ENCODE measurements at places on chromosomes 4 and X.

GRCh38 chr4:20354120-20354519 lies 102.4 kb downstream of the SLIT2 start:
- no peak for DNase-seq

GRCh38 chr4:84917086-84917821 lies 49.2 kb downstream of the WDFY3 start:
- DNase-seq = no peak

DNA sequence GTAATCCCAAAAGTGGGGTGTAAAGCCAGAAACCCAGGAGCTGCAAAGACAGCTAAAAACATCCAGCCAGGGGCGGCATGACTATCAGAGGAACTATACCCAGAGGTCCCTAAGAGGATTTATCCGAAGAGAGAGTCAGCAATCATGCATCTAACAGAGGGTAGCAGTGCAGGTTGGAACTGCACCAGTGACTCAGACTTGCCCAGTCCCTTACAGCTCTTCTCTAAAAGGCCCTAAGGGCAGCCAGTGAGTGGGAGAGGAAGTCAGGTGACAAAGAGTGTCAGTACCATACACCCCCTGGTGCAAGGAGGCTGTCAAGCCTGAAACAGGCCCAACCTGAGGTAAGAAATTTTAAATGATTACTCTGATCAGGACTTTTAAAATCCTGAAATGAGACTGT lies 88.1 kb downstream of the CAMK2D start:
- DNase-seq = no peak

DNA sequence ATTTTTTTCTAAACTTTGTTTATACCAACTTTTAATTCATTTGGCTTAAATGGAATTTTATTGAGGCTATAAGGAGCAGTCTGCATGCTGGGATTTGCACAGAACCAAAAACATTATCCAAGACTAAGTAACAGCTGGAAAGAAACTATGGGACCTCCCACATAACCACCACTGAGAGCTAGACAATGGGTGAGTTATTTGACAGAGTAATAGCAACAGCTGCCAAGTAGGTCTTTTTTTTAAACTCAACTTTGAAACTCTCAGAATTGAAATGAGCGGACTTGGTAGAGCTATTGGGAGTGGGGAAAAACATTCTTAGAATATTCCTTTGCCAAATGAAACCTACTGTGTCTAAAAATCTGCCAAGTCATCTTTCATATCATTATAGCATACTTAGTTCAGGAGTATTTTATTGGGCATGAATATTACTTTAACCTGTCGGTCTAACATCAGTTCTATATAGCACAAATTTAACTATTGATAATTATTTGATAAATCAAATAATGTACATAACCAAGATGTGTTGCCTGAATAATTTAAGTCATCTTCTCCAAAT lies 1428.0 kb downstream of the PCDH7 start:
- DNase-seq = no peak

- no peak for DNase-seq
Measured at GRCh38 chrX:38927592-38927991, 126.3 kb downstream of the MID1IP1 start.

DNA sequence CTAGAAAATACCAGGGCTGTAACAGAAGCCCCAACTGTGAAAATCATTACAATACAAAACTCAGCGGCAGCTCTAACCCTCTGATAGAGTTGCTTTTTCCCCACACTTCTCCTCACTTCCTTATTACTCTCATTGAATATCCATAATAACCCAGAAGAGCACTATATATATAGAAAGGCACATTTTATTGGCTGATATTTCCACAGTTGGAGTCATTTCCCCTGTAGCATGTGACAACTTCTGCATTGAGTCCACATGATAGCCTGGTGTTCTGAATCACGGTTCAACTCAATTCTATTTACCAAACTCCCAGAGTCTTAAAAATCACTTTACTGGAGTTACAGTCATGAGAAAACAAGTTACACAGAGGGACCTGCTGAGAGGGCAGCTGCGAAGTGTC lies 46.6 kb upstream of the NWD2 start:
- no peak for DNase-seq

- DNase-seq = no peak
Measured at GRCh38 chr4:8744083-8744805, 127.4 kb downstream of the HMX1 start.

DNA sequence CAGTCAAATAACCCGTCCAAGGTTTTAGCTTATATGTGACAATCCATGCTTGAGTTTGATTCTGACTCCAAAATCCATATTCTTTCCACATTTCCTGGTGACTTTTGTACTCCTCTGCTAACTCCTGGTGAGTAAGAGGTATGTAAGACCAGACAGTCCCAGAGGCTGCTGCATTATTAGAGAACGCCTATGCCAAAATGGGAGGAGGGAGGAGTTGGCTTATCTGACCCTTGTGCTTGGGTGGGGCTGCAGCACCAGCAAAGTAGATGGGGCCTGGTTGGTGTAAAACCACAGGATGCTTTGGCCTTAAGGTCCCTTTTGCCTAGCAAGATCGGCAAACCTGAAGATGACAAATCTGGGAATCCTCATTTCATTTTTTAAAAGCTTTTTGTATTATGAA lies 9.1 kb upstream of the RNF212 start:
- peak; percentile 41 for DNase-seq

- DNase-seq = peak; percentile 90
Measured at GRCh38 chr4:83262682-83263081, 21.9 kb downstream of the COQ2 start.

- DNase-seq = no peak
Measured at GRCh38 chrX:21590012-21590776, 67.9 kb downstream of the KLHL34 start.

DNA sequence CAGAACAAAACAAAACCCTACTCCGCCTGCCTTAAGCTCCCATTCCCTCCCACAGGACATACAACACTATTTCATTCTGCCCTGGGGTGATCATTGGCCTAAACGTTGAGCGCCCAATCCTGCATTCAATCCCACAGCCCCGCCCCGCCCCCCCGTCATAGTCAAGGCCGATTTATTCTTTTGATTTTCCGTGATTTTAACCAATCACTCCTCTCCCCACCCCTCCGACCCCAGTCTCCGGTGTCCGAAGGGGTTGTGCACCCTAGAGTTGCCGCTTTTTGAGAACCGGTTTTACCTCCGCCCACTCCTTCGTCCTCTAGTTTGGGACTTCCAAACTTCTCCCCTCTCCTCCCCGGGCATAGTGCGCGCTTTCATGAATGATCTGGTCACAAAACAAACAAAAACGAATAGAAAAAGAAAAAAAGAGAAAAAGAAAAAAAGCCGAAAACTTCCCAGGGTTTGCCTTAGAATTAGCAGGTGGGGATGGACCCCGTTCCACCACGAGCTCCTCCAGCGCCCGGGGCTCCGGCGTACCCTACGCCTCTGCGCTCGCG lies 446 bp upstream of the UBE2A start:
- DNase-seq = no peak

Data from erythroblast (primary cell).